ENCODE measurements at places on chromosomes 3 and 15.

DNA sequence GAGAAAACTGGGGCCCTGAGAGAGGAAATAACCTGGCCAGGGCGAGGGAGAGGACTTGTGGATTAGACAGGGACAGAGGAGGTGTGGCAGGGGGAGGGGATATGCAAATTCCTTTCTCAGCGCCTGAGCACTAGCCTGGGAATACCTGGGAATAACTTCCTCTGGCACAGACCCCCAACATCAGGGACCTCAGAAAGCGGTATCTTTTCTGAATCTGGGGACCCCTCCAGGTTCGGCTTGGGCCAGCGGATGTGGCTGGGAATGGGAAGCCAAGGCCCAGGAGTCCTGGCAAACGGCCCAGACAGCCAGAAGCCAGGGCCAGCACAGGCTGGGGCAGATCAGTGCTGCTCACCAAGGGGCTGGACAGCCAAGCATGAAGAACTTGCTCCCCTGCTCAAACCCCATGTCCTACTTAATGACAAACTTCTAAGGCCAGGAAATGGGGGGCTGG, 9.2 kb upstream of the ACSBG1 start:
- peak; percentile 33 for DNase-seq

GRCh38 chr3:35871009-35871408, 231.7 kb downstream of the ARPP21 start:
- DNase-seq = no peak

- DNase-seq = no peak
These were observed 32.1 kb upstream of the TMEM207 start for GRCh38 chr3:190481779-190482178.

GRCh38 chr3:21462141-21462540, 288.9 kb downstream of the ZNF385D start:
- DNase-seq = no peak
